ENCODE measurements at places on chromosomes 5 and 9.
A peak's percentile ranks its signal among the peaks of the same experiment; 100 is the strongest.

DNA sequence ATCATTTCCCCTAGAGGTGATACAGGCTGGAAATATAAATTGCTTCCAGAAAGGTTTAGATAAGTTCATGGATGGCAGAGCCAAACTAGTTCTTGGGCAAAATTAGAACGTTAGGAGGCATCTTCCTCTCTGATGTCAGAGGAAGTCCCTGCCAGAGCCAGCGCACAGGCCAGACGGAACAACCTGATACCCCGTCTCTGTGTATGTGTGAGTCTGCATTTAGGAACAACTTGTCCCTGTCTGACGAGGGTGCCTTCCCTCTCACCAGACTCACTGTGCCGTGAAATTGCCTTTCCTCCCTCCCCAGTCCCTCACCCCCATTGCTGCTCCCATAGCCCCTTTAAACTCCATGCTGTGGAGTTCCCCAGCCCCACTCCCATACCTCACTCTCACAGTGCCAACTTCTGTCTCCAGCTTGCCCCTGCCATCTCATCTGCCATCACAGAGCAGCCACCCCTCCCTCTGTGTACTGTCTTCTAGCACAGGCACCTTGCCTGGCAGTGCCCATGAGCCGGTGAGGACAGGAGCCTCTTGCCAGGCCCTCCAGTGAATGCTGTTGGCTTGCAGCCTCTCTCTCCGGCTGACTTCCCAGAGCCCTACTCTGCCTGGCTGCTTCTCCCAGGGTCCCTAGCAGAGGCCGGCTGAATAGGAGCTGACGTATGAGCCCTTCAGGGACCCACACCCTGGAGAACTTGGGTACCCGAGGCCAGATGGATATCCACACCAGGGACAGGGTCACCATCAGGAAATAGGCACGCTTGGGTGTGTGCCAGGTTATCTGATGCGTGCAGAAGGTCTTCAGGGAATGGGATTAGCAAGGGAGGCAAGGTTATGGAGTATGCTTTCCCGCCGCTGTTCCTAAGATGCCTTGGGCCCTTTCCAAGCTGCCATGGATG lies 26.7 kb downstream of the UNC5A start:
- DNase-seq = no peak

DNA sequence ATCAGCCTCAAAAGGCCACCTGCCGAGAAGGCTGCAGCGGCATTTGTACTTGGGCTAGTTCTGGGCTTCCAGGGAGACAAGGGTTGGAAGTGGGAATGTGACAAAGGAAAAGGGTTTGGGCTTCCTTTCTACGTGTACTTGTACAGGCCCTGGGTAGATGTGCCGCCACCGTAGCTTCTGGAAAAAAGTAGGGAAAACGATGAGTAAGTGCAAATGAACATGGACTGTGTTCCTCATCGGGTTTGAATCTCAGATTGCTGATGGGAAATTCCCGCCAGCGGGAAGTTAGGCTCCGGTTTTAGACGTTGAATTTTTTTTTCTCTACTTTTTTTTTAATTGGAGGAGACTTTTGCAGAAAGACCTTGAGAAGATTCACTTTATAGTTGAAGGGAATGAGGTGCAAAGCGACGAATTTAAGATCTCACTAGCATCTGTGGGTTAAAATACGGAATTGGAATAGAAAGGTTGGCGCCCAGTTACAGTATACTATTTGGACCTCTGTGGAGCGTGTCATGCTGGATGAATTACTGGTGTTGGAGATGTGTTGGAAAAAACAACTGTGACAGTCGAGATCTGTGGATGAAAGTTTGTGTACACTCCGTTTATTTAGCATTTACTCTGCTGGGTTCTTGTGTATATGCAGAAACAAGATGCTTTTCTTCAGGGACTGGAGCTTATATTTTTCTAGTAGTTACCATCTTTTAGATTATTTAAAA lies 1.2 kb downstream of the G3BP1 start:
- no peak for DNase-seq

DNA sequence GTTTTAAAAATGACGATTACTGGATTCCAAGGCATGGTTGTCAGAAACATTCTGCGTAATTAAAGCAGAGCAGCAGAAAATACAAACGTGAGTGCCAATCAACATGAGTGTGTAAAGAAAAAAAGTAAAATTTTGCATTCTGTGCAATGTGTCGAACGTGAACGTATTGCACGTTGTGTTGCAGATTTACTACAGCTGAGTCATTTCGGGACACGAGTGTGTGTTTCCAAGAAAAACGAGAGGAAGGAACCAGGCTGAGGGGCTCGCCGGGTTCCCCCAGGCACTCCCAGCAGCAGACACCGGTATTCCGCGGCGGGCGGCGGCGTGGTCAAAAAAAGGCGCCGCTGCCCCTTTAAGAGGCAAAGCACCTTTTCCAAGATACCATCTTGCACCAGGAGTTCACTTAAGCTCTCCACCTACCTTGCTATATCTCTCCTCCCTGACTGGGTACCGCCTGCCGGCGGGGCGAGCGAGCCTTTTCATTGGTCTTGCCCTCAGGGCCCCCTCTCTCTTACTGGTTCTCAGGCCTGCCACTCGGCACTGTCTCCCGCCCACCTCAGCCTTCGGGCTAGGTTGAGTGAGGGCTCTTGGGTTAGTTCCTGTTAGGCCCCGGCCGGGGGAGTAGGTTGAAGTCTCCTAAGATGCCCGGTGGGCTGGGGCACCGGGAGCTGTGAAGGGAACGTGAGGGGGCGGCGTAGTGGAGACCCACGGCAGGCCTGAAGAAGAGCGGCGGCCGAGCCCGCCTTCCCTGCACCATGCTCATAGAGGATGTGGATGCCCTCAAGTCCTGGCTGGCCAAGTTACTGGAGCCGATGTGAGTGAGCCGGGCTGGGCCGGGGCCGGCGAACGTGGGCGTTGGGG lies at the start of gene RBM27:
Gene RBM27, plus strand, starts transcription at position 595 of the 861 bp plus-strand sequence. Its CDS starts 161 bp downstream, at position 756.
- peak; percentile 97 for DNase-seq

DNA sequence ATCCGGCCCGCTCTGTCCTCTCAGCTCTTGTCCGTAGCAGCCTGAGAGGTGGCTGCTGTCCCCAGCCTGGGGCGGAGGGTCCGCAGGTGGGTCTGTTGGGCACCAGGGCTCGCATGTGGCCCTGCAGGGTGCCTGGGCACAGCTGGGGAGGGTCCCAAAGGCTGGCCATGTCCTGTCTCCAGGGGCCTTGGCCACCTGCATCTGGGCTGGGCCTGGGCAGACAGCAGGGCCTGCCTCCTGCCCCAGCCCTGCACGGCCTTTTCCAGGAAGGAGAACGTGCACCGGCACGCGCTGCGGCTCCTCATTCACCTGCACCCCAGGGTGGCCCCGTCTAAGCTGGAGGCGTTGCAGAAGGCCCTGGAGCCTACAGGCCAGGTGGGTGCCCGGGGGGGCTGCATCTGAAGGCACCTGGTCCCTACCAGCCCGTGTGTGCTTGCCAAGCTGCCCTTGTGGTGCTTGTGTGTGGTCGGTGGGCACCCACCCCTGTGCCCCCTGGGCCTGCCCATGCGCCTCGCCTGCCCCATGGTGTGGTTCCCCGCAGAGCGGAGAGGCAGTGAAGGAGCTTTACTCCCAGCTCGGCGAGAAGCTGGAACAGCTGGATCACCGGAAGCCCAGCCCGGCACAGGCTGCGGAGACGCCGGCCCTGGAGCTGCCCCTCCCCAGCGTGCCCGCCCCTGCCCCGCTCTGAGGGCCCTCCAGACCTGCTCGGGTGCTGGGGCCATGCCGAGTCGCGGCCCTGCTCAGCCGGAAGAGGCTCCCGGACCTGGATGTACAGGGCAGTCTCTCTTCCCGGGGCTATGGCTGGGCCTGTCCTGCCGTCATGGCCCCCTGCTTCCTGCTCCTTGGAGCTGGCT lies 5.1 kb upstream of the TOR4A start:
- DNase-seq = no peak

- no peak for DNase-seq
These were observed 37.0 kb upstream of the TAF1L start for GRCh38 chr9:32672469-32672868.

- no peak for DNase-seq
These were observed 95.2 kb downstream of the DAP start for GRCh38 chr5:10665799-10666198.

- no peak for DNase-seq
These were observed 51.1 kb downstream of the MAST4 start for GRCh38 chr5:66647146-66647856.

- no peak for DNase-seq
These were observed 665.0 kb downstream of the ELAVL2 start for GRCh38 chr9:23160952-23161469.

DNA sequence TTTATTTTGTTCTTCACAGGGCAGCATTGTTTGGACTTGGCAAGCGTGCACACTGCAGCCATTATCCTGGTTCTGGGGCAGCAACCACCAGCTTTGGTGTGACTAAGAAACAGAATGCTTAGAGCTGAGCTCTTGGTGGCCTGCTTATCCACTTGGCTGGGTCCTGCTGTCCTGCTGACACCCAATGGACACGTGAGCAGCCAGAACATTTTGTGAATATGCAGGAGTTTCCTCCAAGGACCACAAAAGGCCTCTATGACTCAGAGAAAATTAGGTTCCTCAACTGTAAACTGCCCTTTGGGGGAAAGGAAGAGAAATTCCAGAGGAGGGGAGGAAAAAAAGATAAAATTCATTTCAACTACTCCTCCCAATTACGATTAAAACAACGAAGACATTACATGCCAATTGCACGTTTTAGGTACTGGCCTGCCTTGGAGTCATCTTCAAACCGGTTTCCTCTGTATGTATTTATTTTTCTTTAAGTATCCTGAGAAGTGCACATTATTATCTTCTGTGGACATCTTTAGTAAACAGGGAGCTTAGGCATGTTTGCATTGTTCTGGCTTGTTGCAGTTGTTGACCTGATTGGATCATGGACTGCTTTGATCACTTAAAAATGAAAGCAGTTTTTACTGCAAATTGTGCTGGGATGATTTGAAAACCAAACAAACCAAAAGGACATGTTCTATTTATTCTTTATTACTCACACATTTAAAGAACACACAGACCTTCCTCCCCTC lies 82.3 kb upstream of the TLE4 start:
- DNase-seq = no peak

- DNase-seq = no peak
These were observed 49.4 kb downstream of the GRIN3A start for GRCh38 chr9:101689039-101689438.

DNA sequence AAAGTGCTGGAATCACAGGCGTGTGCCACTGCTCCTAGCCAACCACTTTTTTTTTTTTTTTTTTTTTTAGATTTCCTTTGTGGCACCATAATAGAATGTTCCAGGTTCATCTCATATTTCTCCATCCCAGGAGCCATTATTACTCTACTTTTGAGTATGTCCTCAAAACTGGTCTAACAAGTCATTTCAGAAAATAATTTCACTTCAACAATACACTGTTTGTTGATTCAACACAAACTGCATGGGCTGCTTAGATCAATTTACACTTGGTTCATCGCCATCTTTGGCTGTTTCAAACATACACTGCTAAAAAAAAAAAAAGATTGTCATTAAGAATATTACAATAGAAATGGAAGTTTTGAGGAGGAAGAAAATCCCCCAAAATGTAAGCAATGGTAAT lies 57.9 kb downstream of the CSNK1A1 start:
- no peak for DNase-seq

DNA sequence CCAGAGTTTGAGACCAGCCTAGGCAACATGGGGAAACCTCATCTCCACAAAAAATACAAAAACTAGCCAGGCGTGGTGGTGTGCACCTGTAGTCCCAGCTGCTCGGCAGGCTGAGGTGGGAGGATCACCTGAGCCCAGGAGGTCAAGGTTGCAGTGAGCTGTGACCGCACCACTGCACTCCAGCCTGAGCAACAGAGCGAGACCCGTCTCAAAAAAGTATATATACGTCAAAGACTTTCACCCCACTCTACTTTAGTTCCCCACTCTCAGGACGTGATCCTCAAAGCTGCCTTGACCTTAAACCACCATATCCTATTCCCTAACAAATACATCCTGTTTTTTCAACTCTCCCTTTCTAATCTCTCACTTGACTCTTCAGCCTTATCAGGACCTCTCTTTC lies 41.0 kb downstream of the PCDHGC5 start:
- DNase-seq = no peak

- DNase-seq = no peak
These were observed 435.7 kb upstream of the RIOK2 start for GRCh38 chr5:97618721-97619120.

- DNase-seq = no peak
These were observed 235.1 kb downstream of the SPOCK1 start for GRCh38 chr5:137264041-137264440.

DNA sequence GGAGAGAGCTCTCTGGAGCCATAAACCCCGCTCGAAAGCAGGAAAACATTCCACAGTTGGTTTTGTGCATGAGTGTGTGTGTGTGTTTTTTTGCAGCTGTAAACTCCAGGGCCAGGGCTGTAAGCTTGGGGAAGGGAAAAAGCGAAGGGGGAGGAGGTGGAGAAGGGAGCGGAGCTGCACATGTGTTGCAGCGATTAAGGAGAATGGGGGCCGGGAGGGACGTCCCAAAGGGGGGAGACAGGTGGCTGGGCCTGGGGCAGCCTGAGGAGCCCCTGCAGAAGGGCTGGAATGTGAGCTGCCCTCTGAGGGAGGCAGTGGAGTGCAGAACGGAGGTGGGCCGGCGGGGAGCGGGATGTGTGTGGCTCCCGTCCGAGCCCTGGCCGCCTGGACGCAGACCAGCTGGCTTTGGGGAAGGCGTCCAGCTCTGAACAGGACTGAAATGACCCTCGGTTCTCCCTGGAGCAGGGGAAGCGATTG lies 2.7 kb upstream of the MYMK start:
- DNase-seq = no peak

- DNase-seq = no peak
These were observed 41.3 kb upstream of the GARNL3 start for GRCh38 chr9:127223266-127223665.

GRCh38 chr5:174503461-174504265 lies 220.7 kb upstream of the MSX2 start:
- no peak for DNase-seq

DNA sequence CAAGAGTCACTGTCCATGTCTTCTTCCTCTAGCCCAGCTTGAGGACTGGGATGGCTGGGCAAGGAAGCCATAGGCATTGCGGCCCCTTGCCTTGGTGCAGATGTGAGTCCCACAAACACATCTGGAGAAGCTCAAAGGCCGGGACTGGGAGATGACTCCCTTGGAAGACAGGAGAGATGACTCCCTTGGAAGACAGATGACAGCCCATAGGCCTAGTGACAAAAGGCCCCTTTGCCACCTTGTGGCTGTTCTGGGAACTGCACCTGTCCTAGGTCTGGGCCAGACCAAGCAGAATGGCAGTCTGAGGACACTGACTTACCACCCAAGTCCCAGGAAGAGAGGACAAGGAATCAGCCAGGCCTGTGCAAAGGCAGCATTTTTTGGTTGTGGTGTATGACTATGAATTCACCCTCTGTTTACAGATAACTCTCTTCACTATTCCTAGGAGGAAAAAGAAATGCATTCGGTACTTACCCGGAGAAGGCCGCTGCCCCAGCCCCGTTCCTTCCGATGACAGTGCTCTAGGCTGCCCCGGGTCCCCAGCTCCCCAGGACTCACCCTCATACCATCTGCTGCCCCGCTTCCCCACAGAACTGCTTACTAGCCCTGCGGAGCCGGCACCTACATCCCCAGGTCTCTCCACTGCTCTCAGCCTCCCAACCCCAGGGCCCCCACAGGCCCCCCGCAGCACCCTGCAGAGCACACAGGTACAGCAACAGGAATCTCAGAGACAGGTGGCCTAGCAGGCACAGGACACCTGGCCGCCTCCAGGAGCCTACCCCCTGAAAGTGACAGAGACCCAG lies 30.8 kb downstream of the SKP1 start:
- peak; percentile 41 for DNase-seq

GRCh38 chr9:105672711-105673234 lies 10.5 kb downstream of the TAL2 start:
- no peak for DNase-seq
